ENCODE measurements at places on chromosomes 1 and 21.

GRCh38 chr1:17405898-17406759 is 33.3 kb downstream of the RCC2 start:
- DNase-seq = peak; percentile 76

- DNase-seq = no peak
Measured at GRCh38 chr1:24896596-24897262, 33.3 kb downstream of the RUNX3 start.

DNA sequence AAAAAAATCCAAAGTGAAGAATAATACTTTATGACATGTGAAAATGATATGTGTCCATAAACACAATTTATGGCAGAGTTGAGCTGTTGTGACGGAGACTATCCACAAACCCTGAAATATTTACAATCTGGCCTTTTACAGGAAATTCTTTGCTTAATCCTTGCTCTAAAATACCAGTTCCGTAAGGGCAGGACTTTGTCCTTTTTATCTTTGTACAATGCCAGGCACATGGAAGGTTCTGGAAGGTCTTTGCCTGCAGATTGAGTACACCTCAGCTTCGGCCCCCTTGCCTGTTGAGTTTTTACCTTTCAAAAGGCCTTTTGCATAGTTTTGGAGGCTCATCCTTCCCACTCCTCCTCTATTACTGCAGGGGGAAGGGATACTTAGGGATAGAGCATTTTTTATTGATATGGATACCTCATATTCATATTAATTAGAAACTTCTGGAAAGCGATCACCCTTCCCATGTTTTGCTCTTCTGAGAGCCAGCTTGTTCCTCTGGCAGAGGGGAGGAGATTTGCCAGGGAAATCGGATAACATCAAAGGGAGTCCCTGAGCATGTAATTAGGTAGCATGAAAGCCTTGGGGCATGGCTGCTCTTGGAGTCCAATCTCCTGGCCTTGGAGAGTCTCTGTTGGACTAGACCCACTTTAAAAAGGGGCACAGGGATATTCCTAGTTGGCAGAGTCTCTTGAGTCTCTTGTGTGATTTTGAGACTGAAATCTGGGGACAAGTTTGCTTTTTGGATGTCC is 217.1 kb downstream of the KCNJ6 start:
- no peak for DNase-seq

DNA sequence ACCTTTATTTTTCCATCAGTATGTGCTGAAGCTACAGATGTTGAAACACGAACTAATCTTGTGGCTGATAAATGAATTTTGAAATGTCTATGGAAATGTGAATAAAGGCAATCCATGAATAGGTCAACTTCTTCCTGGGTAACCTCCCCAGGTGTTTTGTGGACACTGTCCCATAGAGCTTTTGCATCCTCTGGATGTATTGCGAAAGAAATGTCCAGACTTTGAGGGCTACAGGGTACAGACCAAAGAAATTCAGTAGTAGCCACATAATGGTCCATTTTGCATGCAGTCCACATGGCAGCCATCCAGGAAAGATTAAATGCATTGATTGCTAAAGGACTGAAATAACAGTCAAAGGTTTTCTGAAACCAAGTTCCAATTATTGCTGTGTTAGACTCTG is 21.5 kb upstream of the DARS2 start:
- no peak for DNase-seq

- no peak for DNase-seq
Measured at GRCh38 chr1:202216691-202217090, 23.1 kb downstream of the LGR6 start.

DNA sequence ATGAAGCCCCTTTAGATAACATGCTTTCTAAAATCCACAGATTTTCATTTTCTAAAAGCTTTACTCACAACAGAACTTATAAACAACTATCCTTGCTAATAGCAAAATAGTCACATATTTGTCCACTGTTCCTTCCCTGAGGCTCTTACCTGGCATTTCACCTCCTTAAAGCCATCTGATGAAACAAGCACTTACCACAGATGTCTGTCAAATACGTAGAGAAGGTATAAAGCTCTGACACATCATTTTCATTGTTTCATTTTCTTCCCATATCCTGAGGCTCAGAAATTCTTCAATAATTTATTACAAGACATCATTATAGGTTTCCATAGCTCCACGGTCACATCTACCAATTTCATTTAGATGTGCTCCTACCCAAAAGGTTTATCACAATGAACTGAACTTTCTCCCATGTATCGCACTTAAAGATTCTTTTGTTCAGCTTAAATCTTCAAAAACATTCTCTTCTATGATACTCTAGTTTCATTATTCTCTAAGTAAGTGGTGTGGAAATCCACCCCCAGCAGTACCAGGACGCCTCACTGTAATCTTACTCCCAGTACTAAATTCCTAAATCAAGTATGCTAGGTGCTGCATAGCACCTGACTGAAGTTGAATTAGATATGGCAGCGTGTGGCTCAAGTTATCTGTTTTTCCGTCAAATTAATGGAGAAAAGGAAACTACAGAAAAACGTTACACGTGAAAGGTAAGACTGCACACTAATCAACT is 569.6 kb downstream of the SMYD3 start:
- DNase-seq = no peak

GRCh38 chr1:175376194-175376593 is 183.6 kb upstream of the KIAA0040 start:
- no peak for DNase-seq

DNA sequence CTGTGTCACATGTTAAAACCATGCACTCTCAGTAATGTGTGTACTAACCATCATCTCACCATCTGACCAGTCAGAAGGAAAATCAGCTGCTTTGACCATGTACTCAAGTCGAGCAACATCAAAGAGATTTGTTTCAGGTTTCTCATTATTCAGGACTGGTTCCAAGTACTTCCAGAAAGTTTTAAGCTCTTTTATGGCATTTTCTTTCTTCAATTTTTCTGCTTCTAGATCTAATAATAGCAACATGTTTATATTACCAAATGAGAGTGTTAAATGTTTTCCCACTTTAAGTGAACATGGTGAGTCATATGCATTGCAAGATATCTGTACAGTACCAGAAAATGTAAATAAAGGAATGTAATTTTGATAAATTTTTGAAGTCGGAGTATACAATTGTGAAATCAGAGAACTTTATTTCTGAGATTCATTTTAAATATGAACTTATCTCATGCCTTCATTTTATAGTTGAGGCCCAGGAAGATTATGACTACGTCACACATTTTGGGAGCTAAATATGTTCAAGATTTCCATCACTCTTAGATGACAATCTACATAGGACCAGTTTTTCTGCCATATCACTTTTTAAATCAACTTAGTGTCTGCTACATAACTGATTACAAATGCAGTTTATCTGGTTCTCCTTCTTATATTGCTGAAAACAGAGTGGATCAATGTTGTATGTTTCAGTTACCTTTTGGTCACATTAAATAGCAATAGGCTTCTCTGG is 87.2 kb downstream of the SPAG17 start:
- DNase-seq = peak; percentile 18

DNA sequence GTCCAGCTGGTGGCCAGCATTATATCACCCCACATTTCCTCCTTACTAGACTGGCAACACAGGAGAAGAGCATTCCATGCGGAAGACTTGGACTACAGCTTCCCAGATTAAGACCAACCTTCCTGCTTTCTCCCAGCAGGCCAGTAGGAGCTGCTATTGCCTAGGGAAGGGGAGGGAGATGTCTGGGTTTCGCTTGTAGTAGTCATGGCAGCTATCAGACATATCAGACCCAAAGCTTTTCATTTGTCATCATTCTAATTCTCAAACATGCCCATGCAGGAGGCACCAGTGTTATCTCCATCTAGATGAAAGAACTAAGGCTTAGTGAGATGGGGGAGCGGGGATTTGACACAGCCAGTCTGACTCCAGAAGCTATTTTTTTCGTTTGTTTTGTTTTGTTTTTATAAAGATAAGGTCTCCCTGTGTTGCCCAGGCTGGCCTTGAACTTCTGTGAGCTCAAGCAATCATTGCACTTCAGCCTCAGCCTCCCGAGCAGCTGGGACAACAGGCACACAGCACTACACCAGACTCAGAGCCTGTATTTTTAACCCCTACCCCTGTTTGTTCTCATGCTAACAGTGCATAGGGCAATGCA is 4.5 kb downstream of the PLA2G2A start:
- DNase-seq = peak; percentile 43

DNA sequence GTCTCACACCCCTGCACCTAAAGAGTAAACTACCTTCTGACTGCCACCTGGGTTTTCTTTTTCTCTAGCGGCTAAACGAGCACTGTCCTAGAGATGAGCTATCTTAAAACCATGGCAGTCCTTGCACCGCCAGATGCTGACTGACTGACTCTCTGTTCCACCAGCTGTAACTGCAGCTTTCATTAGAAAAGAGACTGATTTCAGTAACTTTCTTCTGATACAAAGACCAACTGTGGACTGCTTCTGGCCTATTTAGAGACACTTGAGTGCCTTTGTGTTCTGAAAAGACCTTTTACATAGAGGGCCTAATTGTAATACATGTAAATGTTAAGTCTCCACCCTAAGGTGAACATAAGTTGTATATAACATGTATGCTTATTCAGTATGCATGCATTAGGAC is 152.5 kb downstream of the DISC1 start:
- no peak for DNase-seq

- DNase-seq = no peak
Measured at GRCh38 chr1:71086331-71086730, 5.5 kb upstream of the ZRANB2 start.
